Activated CD4-positive, alpha-beta memory T cell treated with anti-CD3 and anti-CD28 coated beads for 36 hours (primary cell): ENCODE measurements at places on chromosomes 2 and 18.

- no peak for DNase-seq
Measured at GRCh38 chr2:100004959-100005387, 137.4 kb downstream of the AFF3 start.

- DNase-seq = peak; percentile 24
Measured at GRCh38 chr18:8982416-8983183, 119.9 kb upstream of the NDUFV2 start.

GRCh38 chr18:65792456-65793074 lies 41.8 kb downstream of the CDH7 start:
- no peak for DNase-seq

- DNase-seq = no peak
Measured at GRCh38 chr2:151777935-151778334, 43.7 kb upstream of the NEB start.

GRCh38 chr18:61955644-61956043 lies 62.8 kb upstream of the RNF152 start:
- no peak for DNase-seq

DNA sequence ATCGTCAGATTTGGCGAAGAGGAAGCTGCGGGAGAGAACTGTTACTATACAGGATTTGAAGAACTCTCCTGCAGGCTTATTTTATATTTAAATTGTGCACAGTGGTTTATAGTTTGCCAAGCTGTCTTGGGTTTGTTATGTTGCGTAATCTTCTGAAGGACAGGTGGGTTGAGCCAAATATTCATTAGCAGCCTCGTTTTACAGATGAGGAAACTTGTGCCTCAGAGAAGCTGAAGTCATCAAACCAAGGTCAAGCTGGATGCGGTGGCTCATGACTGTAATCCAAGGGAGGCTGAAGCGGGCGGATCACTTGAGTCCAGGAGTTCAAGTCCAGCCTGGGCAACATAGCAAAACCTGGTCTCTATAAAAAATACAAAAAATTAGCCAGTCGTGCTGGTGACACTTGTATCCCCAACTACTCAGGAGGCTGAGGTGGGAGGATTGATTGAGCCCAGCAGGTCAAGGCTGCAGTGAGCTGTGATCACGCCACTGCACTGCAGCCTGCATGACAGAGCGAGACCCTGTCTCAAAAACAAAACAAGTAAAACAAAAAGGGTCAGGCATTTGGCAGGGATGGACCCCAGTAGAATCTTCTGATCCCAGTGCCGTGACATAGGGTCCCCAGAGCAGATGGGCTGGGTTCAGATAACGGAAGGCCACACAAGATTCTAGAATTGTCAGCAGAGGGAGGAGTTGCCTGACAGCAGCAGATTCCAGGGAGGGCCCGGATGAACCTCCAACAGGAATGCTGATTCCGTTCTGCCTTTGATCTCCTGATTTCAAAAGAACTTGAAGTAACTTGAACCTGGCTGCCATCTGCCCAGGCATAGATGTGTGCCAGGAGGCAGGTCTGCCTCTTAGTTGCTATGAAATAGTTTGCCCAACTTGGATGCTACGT lies 50.6 kb downstream of the SH3BP4 start:
- DNase-seq = no peak
